ENCODE measurements at places on chromosomes 11 and 22.

DNA sequence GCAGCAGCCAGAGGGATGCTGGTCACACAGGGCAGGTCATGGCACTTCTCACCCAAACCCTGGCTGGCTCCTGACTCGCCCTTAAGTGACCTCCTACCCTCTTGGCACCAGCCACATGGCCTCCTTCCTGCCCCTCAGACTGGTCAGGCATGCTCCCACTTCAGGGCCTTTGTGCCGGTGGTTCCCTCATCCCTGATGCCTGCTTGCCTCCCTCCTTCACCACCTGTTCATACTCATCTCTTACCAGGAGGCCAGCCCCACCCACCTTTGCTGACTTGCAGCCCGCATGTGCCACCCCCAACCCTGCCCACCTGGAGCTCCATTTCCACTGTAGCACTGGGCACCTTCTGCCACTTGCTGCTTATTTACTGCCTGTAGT, 20.1 kb downstream of the GNAZ start:
- DNase-seq: no peak

GRCh38 chr11:116478669-116479668, 293.8 kb downstream of the BUD13 start:
- DNase-seq: no peak

DNA sequence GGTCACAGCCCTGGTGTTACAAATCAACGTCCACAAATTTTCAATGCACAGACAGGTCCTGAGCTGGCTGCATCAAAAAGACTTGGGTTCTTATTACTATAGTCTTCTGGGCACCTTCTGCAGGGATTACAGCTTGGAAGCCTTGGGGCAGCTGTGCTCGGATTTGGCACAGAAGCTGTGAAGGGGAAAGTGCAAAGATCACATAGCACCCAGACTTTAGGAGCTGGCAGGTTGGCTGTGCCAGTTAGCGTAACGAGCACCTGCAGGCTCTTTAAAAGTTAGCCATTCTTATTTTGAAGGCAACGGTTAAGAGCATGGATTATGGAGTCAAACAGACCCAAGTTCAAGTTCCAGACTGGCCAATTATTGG, 100.4 kb downstream of the ARL14EP start:
- DNase-seq: no peak

DNA sequence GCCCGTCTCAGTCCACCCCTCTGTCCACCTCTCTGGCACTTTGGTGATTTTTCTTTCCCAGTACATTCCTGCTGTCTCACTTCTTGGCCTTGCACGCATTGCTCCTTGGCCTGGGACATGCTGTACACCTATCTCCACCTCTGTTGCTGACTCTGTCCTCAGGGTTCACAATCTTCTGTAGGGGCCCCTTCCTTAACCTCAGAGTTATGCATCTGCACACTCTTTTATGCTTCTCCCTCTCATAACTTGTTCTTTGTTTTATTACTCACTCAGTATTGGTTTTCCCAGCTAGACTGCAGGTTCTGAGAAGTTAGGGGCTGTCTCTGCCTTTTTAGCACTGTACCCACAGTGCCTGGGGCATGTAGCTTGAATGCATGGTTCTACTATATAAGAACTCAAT, 139.1 kb upstream of the MTMR2 start:
- DNase-seq: no peak

DNA sequence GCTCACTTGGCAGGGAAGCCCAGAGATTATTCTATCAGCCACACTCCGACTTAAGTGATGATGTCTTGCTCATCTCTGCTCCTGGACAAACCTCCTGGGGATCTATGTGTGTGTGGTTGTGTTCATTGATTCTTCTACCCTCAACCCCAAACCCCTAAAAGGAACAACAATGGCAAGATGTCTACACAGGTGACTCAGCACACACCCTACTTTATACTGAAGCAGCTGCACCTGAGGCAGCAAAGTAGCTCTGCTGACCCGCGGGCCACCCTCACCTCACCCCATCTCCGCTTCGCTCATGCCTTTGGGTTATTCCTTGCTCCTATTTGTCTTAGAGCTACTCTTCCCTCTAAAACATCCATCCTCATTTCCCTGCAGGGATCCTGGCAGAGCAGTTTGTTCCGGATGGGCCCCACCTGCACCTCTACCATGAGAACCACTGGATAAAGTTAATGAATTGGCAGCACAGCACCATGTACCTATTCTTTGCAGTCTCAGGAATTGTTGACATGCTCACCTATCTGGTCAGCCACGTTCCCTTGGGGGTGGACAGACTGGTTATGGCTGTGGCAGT, 38.7 kb downstream of the TMEM45B start:
- no peak for DNase-seq
